Stimulated activated CD8-positive, alpha-beta memory T cell treated with anti-CD3 and anti-CD28 coated beads, Interleukin-7, amount 100 ng/mL, for 1 hour (primary cell): ENCODE measurements at places on chromosomes 4 and X.

GRCh38 chr4:133565379-133565778, 416.3 kb downstream of the PCDH10 start:
- DNase-seq = no peak

DNA sequence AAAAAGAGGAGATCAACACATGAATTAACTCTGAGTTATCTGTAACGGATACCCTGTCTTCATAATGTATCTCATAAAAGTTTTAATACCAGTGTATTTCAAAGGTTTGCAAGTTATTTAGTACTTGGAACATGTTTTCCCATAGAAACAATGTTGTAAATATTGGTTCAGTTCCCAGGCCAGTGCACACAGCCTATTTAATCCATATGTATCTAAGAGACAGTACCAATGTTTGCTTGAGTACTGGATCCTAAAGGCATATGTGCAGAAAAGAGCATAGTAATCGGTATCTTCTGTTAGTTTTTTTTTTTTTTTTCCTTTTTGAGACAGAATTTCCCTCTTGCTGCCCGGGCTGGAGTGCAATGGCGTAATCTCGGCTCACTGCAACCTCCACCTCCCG, 46.1 kb downstream of the SLIT2 start:
- no peak for DNase-seq

- DNase-seq = no peak
Observed at GRCh38 chr4:52573551-52573950, 85.5 kb downstream of the USP46 start.

DNA sequence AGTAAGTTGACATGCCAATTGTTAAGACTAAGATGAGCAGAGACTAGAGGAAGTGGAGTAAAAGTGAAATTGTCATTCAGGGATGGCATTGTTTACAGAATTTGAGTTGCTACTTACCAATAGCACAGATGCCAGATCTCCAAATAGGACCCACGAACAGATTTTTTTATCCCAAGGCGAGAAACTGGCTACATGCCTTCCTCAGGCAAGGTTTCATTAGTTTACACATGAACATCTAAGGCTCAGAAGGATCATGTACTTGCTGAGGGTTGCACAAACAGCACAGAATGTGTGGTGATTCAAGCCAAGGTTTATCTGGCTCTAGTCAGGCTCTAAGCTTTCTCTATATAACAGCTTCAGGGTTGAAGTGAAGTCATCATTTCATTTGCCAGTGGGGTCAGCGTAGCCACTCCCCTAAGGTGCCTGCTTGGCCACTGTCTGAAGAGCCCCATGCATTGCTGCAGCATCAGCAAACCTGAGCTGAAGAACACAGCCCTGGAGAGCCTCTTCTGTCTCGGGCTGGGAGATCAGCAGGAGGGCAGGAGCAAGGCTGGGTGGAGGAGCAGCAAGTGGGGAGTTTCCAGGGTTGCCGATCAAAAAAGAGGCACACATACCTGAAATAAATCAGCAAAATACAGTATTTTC, 193.0 kb upstream of the LCORL start:
- DNase-seq = no peak

DNA sequence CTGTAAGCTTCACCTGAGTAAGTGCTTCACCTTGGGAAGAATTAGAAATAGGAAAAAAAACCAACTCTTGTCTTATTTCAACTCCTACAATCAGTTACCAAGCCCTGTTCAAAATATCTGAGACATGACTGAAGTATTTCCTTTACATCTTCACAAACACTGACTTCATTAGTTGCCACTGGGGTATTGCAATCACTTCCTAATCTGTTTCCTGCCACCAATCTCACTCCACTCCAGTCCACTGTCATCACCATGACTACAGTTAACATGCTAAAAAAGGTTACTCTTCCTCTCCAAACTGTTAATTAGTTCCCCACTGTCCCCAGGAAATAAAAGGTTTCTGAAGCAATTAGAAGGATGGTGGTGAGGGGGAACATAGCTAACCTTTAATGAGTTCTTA, 3.3 kb upstream of the SUPT20HL1 start:
- no peak for DNase-seq

DNA sequence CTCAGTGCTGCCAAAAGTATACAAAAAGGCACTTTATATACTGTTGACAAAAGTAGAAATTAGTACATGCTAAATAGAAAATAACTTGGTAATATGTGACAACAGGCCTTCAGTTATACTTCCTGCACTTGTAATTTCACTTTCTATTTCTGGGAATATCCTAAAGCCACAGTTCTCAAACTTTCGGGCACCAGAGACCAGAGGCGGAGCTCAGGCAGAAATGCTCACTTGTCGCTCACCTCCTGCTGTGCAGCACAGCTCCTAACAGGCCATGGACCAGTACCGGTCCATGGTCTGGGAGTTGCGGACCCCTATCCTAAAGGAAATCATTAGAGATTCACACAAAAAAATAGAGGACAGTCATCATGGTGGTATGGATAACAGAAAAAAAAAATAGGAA, 25.7 kb downstream of the ACSL4 start:
- no peak for DNase-seq

DNA sequence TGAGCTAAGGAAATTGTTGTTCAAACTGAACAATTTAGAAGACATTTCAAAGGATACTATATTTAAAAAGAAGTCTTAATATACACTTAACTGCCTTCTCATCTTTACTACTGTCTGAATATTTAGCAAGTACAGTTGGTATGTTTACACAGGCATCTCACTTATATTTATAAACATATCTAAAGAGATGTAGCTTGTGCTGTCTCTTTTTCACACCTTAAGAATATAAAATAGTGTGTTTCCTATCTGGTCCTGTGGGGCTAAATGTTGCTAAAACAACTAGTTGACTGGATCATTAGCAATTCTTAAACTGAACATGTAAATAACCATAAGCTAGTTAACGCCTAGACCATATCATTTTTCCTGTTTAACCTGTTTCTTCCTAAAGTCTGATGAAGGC, 336.3 kb downstream of the PPP3CA start:
- no peak for DNase-seq

- DNase-seq = no peak
Observed at GRCh38 chr4:177051473-177052060, 258.1 kb upstream of the NEIL3 start.

GRCh38 chr4:168832763-168833575, 177.1 kb downstream of the CBR4 start:
- DNase-seq = no peak

DNA sequence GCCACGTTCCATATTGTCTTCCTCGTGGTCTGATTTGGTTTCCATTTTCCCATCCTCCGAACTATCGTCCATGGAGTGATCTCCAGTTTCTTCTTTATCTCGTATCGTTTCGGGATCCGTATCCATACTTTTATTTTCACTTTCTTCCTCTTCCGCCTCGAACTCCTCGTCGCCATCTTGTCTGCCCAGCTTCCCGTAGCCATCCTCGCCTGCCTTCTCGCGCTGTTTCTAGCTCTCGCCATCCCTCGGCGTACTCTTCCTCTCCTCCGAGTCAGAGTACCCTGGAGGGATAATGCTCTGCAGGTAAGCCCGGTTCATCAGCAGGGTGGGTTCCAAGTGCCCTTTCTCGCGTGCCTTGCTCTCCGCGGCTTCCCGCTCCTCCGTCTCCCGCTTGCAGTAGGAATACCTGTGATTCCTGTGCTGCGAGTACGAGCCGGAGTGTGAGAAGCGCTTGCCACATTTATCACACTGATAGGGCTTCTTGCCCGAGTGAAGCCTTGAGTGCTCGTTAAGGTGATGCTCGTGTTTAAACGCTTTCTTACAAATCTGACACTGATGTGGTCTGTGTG, 134.5 kb upstream of the TAPT1 start:
- DNase-seq = no peak

GRCh38 chr4:160847228-160847627, 1316.6 kb downstream of the FSTL5 start:
- no peak for DNase-seq

GRCh38 chr4:37797374-37797773, 29.1 kb upstream of the PGM2 start:
- DNase-seq = no peak

- DNase-seq = no peak
Observed at GRCh38 chrX:33447285-33447684, 235.9 kb upstream of the DMD start.

- no peak for DNase-seq
Observed at GRCh38 chr4:152981278-152981677, 45.2 kb downstream of the FHDC1 start.

DNA sequence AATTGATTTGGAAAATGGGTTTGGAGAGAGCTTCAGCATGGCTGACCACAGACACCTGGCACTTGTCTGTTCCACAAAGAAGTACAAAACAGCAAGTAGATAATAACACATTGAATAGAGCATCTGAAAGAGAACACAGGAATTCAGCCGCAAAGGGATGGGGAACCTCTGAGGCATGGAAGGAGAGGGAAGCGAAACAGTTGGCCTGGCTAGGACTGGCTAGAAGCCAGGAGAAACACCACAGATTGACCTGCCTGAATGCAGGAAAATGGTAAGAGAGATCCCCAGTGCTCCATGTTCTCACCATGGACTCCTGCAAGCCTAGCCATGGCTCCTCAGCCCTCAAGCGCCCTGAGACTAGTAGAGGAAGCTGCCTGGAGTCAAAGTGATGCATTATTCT, 169.7 kb upstream of the SH3RF1 start:
- DNase-seq = no peak

GRCh38 chrX:132227383-132228112, 8.3 kb upstream of the RAP2C start:
- no peak for DNase-seq

DNA sequence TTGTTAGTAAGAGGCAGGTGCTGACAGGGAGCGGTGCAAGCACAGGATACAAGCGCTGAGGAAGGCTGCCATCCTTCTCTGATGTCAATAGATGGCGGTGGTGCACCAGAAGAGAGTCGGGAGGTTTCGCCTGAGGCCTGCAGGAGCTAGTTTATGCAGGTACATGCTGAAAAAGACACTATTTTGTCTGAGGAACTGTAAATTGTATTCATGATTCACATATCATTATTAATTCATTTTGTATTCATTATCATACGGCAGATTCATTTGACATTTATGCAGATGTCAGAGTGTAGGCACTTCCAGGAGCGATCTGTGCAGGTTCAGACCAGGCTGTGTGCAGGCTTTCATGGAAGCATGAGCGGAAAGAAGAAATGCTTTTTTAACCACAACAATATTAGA, 824.0 kb downstream of the STIM2 start:
- DNase-seq = no peak

GRCh38 chrX:53089224-53089842, 4.6 kb upstream of the KANTR start:
- DNase-seq = no peak

GRCh38 chr4:150302553-150302952, 224.3 kb downstream of the DCLK2 start:
- DNase-seq = no peak

- DNase-seq = no peak
Observed at GRCh38 chr4:76697129-76697803, 200.7 kb downstream of the SOWAHB start.

- peak; percentile 19 for DNase-seq
Observed at GRCh38 chrX:120213438-120214265, 37.0 kb upstream of the ZBTB33 start.

DNA sequence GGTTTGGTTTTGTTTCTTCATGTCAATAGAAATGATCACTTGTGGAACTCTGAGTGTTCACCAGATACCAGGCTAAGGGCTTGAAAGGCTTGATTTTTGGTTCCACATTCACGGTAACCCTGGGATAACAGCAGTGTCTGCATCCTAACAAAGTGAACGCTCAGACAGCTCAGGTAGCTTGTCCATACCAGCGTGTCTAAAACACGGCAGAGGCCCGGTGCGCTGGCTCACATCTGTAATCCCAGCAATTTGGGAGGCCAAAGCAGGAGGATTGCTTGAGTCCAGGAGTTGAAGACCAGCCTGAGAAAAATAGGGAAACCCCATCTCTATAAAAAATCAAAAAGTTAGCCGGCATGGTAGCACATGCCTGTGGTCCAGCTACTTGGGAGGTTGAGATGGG, 49.0 kb downstream of the HTRA3 start:
- DNase-seq = no peak

DNA sequence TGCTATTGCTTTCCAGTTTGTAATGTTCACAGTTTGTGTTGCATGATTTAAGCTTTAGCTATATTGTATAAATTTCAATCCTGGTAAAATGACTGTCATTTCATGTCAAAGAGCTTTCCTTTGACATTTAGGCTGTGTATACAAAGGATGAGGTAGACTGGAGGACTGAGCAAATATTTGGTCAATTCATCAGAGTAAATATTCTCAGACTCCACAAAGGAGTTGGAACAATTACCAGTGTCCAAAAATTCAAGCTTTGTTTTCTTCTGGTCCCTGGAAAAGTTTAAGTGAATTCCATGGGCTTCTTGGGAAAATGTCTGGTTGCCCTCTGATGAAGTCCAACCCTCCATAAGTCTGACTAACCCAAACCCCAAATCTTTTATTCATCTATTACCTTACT, 682.4 kb downstream of the DACH2 start:
- no peak for DNase-seq

- no peak for DNase-seq
Observed at GRCh38 chr4:14669371-14669770, 332.9 kb upstream of the CPEB2 start.

DNA sequence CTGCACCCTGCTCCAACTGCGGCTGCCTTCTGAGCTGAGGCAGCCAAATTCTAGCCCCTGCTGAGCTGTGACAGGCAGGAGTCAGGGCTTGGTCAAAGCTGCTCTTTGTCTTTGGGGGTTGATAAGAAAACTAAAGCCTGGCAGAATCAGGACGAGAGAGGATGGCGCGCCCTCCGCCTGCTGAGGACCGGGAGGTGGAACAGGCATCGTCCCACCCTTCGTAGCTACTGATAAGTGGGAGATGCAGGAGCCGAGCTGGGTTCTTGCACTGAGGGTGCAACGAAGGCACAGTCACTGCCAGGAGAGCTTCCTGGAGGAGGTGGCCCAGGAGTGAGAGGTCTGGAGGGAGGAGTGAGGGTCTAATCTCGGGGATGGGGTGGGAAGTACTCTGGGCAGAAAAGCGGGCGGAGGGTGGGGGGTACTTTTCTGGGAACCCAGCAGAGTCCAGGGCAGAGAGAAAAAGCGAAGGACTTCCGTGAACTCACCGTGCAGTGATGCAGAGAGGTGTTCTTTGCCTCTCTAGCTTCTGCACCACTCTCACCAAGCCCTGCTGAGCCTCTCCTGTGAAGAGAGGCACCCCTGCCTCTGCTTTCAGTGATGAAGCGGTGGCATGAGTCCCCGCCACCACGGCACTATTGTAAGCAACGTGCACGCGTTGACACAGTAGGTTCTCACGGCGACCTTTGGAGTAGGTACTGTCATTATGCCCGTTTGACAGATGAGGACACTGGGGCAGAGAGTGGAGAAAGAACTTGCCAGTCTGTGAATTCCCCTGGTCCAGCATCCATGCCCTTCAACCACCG, 107.8 kb downstream of the SORCS2 start:
- DNase-seq = no peak

- DNase-seq = no peak
Observed at GRCh38 chr4:104747635-104748034, 252.9 kb upstream of the CXXC4 start.
